NCI-H345 (cell line): ENCODE measurements at places on chromosomes 7 and 10.

GRCh38 chr7:105738133-105738532 is 138.3 kb downstream of the ATXN7L1 start:
- DNase-seq, result no peak

- DNase-seq, result no peak
Measured at GRCh38 chr10:102287991-102288390, 42.7 kb downstream of the GBF1 start.

GRCh38 chr10:95573964-95574604 is 12.9 kb upstream of the SORBS1 start:
- DNase-seq, result no peak

- DNase-seq, result no peak
Measured at GRCh38 chr10:106551501-106552062, 612.9 kb downstream of the SORCS1 start.

GRCh38 chr7:20217193-20217948 is at the start of gene MACC1:
MACC1 (minus strand) TSS chr7:20217384; CDS start chr7:20161862, 55,522 bp downstream.
- peak; percentile 15 for DNase-seq

DNA sequence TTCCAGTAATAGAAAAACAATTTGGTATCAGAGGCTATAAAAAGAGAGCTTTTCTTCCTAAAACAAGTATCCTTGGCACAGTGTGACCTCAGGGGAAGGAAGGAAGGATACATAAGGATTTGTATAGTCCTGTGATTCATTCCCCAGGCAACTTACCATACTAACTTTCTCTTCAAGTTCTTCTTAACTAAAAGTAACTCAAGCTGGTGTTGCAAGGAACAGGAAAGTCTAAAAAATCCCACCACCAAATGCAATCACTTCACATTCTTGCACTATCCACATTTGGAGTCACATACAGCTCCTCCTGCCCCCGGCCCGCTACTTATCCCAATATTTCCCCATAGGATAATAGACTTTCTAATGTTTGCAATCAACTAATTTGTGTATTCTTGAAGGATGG is 84.8 kb downstream of the PRKAG2 start:
- no peak for DNase-seq

DNA sequence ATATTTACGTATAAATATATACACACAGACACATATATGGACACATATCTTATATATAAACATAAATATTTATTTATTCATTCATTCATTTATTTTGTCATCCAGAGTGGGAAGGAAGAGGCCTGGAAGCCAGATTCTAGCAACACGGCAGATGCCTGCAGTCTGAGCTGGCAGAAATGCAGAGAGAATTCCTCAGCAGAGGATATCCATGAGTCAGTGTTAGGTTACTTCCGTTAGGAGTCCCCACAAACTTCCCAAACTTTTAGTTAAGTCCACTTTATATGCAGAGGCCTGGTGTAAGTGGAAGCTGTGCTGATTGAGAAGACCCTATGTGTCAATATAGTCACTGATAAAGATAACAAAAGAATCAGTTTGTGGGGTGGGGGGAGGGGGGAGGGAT is 89.6 kb downstream of the PPP1R17 start:
- no peak for DNase-seq

- no peak for DNase-seq
Measured at GRCh38 chr7:50463035-50463434, 12.9 kb upstream of the FIGNL1 start.

DNA sequence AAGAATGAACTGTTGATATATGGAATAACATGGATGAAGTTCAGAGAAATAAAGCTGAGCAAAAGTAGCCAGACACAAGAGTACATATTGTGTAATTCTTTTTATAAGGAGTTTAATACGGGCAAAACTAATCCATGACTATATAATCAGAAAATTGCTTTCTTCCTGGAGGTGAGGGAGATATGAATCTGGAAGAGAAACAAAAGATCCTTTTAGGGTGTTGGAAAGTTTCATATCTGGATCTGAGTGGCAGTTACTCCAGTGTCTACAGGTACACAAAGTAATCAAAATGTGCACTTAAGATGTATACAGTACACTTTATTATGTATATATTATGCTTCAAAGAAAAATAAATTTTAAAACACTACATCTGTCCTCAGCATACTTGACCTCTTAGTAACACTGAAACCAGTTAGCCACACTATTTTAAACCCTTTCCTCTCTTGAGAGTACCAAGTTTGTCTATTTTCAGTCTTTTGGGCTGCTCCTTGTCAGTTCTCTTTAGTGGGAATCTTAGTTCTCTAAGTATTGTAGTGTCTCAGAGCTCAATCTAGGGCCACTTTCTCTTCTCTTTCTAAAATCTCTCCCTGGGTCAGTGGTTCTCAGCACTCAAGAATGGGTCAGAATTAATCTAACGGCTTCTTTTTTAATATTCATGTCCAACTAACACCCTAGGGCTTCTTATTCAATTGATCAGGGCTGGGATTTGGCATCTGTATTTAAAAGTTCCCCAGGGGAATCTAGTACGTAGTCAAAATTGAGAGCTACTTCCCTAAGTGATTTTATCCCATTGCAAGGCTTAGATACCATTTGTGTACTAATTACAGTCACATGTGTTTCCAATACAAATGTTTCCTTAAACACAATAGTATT is 4.3 kb upstream of the LIPF start:
- no peak for DNase-seq

DNA sequence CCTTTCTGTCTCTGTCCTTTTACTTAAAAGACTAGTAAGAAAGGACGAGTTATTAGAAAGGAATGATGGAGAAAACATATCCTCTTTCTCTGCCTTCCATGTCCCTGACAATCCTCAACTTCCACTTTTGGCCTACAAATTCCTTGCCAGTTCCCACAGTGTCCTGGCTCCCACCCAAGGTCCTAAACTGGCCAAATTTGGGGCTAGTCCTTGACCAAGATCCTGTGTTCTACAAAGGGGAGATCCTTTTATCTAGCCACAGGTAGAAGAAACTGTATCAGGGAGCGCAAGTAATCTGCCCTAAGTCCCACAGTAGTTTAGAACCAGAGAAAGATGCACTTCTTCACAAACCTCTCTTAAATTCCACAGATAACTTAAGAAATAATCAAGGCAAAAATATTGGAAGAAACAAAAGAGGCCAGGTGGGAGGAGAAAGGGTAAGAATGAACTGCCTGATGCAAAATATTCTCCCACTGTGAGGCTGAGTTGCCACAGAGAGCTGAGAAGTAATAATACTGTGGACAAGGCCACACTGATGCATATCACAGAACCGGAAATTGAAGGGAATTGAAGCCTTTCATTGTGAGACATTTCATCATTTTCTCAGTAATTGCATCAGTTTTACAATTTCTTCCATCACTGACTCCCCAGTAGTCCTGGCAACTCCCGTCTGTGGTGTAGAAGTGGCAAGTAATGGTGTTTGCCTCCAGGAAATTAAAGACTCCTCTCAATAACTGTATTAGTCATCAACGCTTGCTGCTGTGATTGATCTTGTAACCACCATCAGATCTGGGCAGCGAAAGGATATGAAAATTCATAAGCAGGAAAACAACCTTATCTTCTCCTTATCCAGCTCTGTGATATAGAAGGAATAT is 47.2 kb downstream of the DNAJC12 start:
- DNase-seq, result no peak

GRCh38 chr7:12601302-12601869 is 30.9 kb downstream of the SCIN start:
- DNase-seq, result no peak

GRCh38 chr7:68041554-68041953 is 1044.9 kb downstream of the TYW1 start:
- DNase-seq, result no peak

GRCh38 chr10:983971-984655 is 4.1 kb upstream of the GTPBP4 start:
- DNase-seq, result no peak

DNA sequence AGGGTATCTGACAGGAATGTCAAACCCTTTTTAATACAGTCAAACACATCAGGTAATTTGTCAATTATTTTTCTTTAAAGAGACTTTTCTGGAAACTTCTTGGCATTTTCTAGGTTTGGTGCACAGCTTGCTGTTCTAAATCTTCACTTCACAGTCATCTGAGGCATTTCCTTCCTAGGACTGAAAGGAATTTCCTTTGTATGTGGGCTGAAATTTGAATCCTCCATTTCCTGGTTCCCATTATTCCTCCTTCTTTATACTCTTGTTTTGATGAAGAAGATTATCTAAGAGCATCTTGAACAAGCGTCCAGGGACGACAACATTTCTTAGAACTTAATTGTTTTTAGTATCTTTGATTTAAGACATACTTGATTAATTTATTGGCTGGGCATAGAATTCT is 24.9 kb downstream of the CALD1 start:
- no peak for DNase-seq

- peak; percentile 56 for DNase-seq
Measured at GRCh38 chr10:114917927-114918672, 19.9 kb upstream of the TRUB1 start.
